ENCODE measurements at places on chromosomes 13 and 19.

- DNase-seq, result no peak
These were observed 204.5 kb upstream of the SLITRK1 start for GRCh38 chr13:84086847-84087162.

GRCh38 chr13:62360609-62361008, 945.0 kb upstream of the PCDH20 start:
- no peak for DNase-seq

DNA sequence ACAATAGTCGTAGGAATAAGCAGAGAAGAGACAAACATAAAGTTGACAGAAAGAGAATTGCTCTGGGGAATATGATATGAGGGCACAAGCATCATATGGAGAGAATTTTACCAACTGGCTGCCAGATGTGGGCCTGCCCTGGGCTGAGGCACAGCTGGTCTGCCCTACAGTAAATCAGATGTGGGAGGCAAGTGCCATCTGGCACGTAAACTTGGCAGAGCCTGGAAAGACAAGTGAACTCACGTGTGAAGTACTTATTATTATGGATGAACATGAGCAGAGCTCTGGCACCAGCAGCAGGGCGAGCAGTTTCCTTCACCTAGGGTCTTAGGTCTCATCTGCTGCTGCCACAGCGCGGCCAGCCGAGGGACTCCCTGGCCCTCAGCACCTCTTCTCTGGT, 20.6 kb downstream of the PCDH8 start:
- no peak for DNase-seq

DNA sequence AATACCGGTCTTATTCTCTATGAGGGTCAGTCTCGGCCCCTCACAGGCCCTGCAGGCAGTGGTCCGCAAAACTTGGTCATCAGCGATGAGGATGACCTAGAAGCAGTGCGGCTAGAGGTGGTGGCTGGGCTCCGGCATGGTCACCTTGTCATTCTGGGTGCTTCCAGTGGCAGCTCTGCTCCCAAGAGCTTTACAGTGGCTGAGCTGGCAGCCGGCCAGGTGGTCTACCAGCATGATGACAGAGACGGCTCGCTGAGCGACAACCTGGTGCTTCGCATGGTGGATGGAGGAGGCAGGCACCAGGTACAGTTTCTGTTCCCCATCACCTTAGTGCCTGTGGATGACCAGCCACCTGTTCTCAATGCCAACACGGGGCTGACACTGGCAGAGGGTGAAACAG, 1.8 kb downstream of the FREM2 start:
- DNase-seq, result no peak

- DNase-seq, result no peak
These were observed 19.9 kb downstream of the NWD1 start for GRCh38 chr19:16739546-16739945.

DNA sequence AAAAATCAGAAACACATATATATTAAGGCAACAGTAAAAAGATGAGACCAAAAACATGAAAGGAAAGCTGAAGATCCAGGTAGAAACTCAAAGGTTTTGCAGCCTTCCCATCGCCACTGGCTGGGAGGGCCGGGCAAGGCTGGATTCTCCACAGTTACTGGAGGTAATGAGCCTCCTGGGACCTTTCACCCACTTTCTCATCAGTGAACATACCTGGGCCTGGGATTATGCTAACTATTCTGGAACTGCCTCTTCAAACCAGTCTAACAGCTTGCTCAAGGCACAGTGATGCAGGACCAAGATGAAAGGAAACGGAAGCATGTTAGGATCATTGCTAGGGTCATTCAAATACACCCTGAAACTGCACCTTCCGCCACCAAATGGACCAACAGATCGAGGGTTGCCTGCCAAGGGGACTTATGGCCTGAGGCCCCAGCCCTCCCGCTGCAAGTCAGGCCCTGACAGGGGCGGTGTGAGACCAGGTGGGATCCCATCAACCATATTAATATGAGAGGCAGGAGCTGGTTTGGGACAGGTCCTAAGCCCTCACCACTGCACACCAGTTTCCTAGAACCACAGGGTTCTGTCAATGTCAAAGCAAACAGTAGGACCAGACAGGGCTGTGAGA, 28.4 kb upstream of the ATP12A start:
- no peak for DNase-seq

Measured in activated T-helper 1 cell treated with Interleukin-2 at 50 U/mL for 16 hours (primary cell).